RKO (cell line): ENCODE measurements at places on chromosomes 12 and 14.

DNA sequence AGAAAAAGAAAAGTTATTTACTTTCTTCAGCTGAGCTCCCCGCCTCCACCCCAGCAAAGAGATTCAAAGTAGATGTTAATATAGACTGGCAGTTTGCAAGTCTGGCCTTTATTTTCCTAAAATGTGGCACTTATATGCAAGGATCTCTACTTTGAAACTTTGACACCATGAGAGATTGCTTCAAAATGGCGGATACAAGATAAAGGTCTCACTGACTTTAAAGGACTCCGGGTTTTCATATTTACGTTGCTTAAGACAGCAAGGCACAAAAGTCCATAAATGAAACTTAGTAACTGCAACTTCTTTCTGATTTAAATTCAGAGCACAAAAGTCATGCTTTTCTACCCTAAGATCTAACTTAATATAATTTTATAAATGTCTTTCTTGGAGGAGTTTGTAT, 3.5 kb downstream of the OTX2 start:
- no peak for DNase-seq

GRCh38 chr12:108678104-108678730, 44.5 kb upstream of the SELPLG start:
- no peak for DNase-seq

DNA sequence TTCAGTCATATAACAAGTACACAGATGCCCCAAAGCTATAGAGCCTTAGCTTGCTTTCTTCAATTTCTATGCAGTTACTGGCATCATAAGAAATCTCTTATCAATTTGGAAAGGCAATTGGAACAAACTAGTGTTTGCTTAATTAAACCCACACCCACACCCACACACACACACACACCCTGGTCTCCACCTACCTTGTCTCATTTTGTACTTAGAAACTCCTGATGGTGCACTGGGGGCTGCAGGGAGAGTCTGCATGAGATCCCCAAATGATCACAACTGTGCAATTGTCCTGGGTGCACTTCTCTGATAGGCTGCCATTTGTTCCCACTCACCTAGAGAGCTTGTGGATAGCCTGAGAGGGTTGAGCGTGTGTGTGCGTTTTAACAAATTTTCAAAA, 40.5 kb upstream of the PTCSC3 start:
- no peak for DNase-seq

GRCh38 chr14:26820138-26820537, 222.3 kb upstream of the NOVA1 start:
- no peak for DNase-seq

DNA sequence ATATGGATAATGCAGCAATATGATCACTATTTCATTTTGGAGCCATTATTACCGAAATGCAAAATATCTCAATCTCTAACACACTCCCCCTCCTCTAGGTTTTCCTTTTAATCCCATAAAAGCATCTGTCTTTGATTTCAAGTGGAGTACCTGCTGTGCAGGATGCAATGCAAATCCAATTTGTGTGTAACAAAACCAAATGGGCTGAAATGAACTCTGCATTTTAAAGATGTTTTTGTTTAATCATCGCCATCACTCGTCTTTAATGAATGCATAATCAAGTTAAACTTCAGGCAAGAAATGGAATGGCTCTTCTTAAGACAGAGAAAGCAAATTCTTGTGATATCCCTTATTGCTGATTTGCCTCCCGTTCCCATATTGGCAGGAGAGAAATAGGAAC, 114.3 kb downstream of the SLC15A5 start:
- DNase-seq = no peak

- DNase-seq = no peak
Observed at GRCh38 chr12:105466901-105467598, 136.6 kb downstream of the C12orf75 start.

GRCh38 chr12:57793920-57794319, 11.3 kb downstream of the TSFM start:
- peak; percentile 86 for DNase-seq

- DNase-seq = no peak
Observed at GRCh38 chr12:39897315-39897714, 208.6 kb downstream of the SLC2A13 start.

DNA sequence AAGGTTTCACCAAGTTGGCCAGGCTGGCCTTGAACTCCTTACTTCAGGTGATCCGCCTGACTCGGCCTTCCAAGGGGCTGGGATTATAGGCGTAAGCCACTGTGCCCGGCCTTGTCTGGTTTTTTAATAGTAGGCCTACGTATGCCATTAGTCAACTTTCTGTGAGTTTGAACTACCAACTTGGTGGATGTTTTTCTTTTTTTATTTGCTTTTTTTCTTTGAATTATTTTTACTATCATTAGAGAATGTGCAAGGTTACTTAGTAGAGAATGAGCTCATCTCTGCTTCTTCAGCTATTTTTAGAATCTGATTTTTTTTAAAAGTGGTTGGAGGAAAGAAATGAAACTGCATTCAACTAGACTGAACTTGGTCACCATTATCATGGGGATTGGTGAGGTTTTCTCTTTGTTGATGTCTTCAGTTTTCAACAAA, 51.4 kb downstream of the HMGA2 start:
- DNase-seq = no peak

DNA sequence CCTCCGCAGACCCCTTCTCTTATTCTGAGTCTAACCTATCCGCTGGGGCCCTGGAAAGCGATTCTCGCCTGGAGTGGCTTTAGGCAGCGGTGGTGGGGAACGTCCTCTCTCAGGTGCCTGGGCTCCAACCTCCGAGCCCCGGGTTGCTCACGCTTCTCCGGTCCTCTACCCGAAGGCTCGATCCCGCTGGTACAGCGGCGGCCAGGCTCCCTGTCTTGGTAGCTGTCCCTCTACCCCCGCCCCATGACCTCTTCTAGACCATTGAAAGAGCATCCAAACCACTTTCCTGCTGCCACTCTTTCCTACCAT, 505 bp upstream of the HEBP1 start:
- peak; percentile 55 for DNase-seq

DNA sequence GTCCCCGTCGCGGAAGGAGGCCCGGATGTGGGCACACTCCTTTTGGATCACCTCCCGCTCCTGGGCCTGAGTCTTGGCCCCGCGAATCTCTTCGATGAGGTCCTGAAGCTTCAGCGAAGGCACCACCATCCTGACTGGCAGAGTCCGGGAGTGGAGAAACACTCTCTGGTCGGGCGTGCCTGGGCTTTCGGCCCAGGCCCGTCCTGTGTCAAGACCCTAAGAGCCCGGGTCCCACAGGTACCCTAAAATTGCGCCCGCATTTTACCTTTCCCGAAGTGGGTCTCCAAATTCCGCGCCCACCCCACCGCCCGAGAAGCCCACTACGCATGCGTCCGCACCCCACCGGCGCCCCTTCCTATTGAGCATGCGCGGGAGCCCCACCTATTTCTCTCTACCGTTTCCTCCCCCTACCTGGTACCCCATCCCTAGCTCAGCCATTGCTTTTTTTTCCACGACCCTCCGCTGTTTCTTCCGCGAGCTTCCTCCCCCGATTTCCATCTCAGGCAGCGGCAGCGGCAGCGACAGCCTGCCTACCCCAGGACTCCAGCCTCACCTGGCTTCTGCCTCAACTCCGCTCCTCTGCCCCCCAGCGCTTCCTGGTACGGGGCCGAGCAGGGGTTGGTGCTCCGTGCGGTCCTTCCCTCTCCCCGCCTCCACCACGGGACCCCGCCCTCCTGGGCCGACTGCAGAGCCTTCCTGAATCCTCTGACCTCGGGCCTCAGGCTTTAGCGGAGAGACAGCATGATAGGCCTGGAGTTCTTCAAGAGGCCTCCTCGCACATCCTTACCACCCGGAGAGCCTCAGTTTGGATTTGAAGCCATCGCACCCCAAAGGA, at the start of gene AP1G2:
AP1G2 (minus strand) TSS at position 606 of the 835 bp plus-strand sequence; CDS start at position 129, 477 bp downstream.
- DNase-seq = peak; percentile 81

DNA sequence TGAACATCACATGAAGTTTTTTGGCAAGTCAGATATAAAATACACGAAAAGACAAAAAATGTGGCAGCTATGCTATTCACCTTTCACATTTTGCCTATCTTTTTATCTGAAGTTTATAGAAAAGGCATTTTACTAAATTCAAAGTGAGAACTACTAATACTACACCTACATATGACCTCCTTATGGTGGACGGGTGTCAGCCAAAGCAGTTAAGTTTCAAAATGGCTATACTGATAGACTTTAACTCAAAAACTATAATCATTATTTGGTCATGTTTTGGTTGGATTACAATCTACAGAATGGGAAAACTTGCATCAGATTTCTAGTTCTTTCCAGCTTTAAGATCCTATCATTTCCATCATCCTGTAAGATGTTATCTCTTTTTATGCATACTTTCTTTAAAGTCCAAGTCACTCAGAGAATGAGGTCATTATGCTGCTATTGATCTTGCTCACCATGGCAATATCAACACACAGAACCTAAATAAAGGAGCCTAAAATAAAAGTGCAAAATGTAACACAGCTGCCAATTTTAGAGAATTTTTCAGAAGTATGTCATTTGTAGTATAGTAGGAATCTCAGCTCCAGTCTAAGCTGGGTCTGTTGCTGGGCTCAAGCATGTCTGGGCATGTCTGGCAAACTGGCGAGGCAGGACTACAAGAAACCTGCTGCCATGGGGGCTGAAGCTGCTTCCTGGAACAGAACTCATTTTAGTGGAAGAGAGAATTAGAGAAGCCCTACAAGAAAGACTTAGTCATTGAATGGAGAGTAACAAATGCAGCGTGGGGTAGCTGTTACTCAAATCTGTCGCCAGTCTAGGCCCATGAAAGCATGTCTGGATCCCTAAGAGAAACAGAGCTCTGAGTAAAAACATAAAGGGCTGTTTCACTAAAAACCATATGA, 7.6 kb upstream of the AEBP2 start:
- no peak for DNase-seq

DNA sequence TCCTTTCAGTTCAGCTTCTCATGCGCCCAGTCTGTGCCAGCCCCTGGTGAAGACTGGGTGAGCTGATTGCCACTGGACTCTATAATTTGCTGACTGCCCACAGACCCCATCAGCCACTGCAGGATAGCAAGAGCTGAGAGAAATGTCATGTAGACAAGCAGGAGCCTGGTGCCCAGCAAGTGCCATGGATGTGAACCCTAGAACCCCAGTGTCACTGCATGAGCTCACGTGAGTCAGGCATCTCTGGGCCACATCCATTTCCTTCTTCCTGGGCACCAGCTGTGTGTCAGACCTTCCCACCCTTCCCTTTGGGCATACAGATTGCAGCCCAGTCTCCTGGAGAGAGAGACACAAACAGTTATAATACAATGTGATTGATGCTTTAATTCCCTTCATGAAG, 73.8 kb downstream of the NTF3 start:
- no peak for DNase-seq

GRCh38 chr12:42923583-42923982, 334.0 kb upstream of the PRICKLE1 start:
- DNase-seq = no peak

GRCh38 chr14:50335389-50335788, 23.3 kb downstream of the DMAC2L start:
- DNase-seq = no peak
